Stimulated activated naive CD4-positive, alpha-beta T cell treated with Interleukin-2 at 50 U/mL for 16 hours (primary cell): ENCODE measurements at places on chromosomes 12 and 14.

DNA sequence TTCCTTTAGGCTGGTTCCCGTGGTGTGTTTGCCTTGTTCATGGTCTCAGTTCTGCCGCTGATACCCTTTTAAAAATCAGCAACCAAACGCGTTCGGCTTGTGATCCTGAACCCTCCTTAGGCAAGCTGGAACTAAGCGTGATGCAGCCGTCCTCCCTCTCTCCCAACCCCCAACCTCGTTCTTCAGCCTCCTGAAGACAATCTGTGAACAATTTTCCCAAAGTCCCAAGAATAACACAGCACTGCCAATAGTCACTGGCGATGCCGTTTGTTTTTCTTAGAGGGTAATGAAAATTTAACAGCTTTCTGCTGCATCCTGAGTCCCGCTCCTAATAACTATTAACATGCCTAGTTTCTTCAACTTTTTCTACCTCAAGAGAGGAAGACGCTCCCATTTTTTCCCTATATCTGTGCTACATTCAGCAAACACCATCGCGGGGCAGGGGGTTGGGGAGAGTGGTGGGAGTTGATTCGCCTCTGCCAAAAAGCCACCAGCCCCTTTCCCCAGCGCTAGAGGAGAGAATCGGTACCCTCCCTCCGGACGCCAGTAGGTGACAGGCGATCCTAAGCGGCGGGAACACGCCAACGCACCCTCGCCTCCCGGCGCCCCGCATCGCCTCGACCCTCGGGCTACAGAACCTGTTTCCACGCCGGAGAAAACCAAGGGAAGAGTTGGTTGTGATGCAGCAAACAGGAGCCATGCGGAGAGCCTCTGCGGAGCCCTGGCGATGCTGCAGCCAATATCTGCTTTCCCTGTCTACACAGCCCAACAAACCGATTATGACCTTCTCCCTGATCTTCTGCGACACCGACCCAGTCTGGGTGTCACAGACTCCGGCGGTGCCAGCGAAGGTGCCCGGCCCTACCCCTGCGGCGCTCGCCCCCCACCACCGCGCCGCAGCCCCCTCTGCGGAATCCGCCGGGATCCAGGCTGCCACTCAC lies 752 bp downstream of the PRICKLE1 start:
- no peak for DNase-seq

- DNase-seq = no peak
Observed at GRCh38 chr14:47846008-47846407, 170.6 kb upstream of the MDGA2 start.

DNA sequence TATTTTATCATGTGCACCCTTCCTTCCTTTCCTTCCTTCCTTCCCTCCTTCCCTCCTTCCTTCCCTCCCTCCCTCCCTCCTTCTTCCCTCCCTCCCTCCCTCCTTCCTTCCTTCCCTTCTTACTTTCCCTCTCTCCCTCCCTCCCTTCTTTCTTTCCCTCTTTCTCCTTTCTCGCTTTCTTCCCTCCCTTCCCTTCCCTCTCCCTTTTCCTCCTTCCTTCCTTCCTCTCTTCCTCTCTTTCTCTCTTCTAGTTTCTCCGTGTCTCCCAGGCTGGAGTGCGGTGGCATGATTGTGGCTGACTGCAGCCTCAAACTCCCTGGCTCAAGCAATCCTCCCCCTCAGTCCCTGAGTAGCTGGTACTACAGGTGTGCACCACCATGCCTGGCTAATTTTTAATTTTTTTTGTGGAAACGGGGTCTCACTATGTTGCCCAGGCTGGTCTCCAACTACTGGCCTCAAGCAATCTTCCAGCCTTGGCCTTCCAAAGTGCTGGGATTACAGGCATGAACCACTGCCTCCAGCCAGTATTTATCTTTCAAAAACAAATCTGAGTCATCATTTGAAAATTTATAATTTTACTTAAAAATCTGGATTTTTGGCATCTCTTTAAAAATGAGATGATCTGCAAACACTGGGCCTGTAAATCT lies 7.8 kb downstream of the C1RL start:
- DNase-seq = no peak

GRCh38 chr12:131222329-131223139 lies 268.8 kb downstream of the ADGRD1 start:
- no peak for DNase-seq

DNA sequence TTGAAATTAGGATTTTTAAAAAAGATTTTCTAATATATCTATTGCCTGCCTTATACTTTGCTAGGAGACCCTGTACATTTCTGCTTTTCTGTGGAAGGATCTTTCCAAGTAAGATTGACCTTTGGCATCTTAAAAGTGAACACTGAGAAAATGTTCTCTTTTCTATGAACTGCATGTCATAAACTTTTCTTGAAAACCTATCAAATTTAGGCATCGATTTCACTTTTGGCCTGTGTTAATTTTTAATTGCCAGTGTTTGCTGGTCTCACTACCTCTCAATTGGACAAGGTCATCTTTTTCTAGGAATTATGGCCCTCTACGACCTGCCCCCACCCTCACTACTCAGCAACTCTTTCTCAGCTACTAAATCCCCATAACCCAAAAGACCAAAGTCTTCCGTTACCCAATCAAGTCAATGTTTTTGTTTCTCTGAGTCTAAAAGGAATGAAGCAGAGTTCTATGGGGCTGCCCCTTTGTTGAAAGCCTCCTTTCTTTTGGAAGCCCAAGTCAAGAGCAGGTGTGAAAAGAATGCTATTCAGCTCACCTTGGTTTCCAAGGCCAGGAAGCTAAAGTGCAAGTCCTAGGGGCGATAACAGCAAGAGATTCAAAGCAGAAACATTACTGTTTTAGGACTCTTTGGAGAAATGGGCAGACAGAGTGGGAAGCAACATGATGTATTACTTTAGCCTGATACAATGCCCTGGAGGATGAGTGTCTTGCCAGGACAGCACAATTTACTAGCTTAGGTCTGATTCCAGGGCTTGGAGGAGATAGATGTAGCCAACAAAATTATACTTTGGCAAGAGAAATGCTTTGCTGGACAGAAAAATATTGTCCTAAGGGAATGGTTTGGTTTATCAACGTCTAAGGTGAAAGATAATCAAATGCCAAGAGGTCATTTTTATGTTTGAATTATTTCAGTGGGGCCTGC lies 55.0 kb downstream of the IGF1 start:
- no peak for DNase-seq

DNA sequence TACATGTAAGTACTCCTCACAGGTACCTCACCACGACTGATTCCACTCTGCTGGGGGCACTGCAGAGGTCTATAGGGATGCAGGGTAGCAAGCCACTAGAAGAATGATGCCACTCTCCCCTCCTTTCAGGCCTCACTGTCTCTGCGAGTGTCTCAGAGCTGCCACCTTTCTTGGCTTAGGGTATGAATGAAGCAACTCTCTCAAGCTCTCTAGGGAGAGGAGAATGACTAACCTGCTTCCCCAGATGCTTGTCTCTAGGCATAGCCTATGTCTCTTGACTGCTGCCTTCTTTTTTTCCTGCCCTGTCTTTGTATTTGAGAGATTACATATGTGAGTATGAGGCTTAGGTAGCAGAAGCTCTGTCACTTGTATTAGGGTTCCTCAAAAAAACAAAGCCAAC lies 566.5 kb upstream of the ATP2B1 start:
- DNase-seq = no peak

DNA sequence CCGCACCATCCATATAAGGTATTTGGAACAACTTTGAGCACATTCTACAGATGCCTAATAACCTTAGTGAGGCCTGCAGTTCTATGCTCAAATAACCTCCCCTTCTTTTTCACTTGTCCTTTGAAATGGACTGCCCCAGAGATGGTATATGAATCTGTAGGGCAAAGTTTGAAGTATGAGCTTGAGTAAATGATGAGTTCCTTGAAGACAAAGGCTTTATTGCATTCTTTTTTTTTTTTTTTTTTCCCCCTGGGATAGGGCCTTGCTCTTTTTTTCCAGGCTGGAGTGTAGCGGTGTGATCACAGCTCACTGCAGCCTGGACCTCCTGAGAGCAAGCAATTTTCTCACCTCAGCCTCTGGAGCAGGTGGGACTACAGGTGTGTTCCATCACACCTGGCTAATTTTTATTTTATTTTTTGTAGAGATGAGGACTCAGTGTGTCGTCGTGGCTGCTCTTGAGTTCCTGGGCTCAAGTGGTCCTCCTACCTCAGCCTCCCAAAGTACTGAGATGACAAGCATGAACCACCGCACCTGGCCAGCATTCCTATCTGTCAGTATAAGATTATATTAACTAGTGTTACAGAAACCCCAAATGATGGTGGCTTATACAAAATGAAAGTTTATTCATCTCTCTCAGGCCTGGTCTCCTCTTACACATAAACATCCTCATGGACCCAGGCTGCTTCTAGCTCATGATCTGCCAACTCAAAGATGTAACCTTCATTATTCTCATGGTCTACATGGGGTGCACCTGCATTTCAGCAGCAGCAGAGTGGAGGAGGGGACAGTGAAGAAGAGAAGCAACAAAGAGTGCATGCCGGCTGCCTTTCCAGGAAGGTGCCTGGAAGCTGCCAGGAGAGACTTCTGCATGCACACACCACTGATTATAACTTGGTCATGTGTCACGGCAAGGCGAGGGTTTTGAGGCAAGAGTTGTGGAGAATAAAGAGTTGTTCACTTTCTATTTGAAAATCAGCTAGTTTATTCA lies 101.4 kb downstream of the DUSP16 start:
- DNase-seq = peak; percentile 45

GRCh38 chr12:113873740-113874139 lies 92.4 kb downstream of the RBM19 start:
- DNase-seq = no peak

- DNase-seq = no peak
Observed at GRCh38 chr12:57099766-57100165, 10.9 kb downstream of the NAB2 start.

DNA sequence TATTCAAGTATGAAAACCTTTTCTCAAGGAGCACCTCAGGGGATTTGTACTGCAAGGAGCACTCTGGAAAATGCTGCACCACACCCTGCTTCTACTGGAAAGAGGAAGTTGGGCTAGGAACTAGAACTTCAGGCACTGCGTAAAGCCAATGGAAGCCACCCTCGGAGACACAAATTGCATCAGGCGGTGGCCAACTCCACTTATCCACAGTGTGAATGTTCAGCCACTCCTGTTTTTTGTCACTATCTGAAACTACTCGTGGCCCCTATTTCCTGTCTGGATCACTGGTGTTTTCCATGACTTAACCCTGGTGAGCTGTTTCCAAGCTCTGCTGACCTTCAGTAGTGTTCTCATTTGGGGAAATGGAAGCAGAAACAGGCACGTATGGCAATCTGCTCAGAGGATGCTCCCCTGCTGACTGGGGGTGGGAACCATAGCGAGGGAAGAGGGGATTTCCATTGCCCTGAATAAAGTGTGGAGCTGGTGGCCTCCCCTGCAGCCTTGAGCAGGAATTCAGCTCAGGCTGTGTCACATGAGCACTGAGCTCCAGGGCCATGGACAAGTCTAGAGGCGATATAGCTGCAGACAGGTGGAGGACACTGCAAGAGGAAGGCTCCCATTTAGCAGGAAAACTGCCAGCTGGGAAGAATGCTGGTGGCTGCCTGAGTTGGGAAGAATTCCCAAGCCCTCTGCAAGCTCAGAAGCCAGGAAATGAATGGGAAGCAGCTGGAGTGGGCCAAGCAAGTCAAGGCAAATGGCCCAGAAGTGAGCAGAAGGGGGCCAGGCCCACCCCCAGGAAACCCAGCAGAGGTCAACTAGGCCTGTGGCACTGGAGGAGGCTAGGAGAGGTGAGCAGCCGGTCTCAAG lies 50.5 kb upstream of the RAP1B start:
- no peak for DNase-seq

DNA sequence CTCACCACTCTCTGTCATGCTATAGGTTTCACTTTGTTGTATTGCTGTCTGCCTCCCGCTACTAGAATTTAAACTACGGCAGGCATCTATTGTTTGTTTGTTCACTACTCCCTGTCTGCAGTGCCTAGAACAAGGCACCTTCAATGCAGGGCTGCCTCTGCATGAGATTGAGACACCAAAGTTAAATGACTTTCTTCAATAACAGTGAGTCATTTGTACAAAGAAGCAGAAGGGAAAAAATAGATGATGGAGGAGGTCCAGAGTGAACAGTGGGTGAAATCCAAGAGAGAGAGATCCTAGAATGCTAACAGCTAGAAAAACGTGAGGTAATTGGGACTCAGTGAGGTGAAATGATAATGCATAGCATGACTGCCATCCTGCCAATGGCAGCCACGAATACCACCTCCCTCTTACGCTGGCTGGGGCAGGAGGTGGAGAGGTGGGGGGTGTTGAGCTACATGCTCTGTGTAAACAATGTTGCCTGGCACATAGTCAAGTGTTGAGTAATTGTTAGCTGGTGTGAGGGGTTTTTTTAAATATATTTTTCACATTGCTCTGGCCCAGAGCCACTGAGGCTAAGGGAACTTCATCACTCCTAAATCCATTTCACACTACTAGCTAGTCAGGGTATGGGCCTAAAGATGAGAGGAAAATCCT lies 367.6 kb downstream of the RPS29 start:
- DNase-seq = no peak

- no peak for DNase-seq
Observed at GRCh38 chr14:96624661-96625425, 122.7 kb downstream of the PAPOLA start.

- no peak for DNase-seq
Observed at GRCh38 chr14:76502219-76502618, 126.3 kb downstream of the ESRRB start.
